Activated naive CD4-positive, alpha-beta T cell (primary cell): ENCODE measurements at places on chromosomes 4 and X.

- DNase-seq, result peak; percentile 18
Observed at GRCh38 chrX:73562984-73563737, at the start of gene CHIC1. CHIC1 (plus strand) TSS chrX:73563197; CDS start chrX:73563285, 88 bp downstream.

- DNase-seq, result no peak
Observed at GRCh38 chr4:22129454-22130029, 181.0 kb upstream of the KCNIP4 start.

DNA sequence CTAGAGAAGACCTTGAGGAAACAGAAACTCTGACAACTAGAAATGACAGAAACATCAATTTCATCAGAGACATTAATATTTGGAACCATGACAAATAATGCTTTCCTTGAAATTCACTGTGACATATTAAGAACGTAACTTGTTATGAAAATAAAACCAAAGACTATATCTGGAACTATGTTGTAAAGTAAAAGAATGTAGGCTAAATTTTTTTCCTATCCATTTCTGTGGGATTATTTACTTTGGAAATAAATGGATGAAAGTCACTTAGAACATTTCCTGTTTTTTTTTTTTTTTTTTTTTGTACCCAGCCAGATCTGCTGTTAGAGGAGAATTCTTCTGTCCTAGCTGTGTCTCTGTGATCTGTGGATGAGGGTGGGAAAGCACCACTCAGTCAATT, 255.9 kb downstream of the SPRY1 start:
- no peak for DNase-seq

DNA sequence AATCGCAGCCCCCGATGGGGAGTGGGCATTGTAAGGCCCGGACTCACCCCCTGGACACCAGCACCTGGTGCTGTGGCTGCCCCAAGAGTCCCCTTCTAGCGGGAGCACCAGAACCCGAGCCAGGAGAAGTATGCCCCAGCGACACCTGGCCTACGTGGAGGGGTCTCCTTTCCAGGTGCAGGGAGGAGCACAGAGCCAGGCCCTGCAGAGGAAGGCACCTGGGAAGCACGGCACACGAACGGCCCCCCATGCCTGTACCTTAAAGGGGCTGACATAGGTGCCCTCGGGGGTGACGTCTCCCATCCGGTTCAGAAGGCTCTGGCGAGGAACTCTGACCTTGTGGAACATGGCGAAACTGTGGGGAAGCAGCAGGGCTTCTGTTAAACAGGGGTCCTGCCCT, 41.2 kb downstream of the ACOX3 start:
- DNase-seq, result no peak

- DNase-seq, result no peak
Observed at GRCh38 chr4:184433258-184433892, 41.0 kb downstream of the IRF2 start.

DNA sequence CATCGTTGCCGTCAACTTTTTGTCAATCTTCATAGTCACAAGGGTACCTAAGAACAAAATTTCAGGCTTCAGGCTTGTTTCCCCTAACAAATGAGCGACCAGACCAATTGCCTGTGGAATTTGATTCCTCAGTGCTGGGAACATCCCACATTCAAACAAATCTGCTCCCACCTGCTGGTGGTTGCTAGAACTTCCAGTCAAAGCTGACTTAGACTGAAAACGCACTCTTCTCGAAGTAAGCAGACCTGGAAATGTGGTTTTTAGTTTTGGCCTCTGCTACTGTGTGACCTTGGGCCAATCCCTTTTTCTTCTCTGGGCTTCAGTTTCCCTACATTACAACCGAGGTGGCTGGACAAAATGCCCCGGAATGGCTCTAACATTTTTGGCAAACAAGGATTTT, 1.8 kb upstream of the GABRQ start:
- no peak for DNase-seq

- DNase-seq, result no peak
Observed at GRCh38 chrX:17397074-17397473, 22.1 kb downstream of the NHS start.

- no peak for DNase-seq
Observed at GRCh38 chr4:24042094-24042493, 152.2 kb upstream of the PPARGC1A start.

DNA sequence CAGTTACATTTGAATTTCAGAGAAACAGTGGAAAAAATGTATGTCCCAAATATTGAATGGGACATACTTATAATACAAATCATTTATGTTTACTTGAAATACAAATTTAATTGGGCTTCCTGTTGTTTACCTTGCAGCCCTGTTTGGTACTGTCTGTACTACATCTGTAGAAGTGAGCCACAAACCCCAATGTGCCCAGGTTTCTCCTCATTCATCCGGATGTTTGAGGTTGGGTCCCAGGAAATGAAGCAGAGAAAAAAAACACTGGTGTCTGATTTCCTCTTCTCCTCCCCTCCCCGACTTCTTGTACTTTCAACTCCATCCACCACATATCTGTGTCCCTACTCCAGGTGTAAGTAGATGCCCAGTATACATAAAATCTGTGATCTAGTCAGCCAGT, 27.1 kb upstream of the SCRG1 start:
- DNase-seq, result no peak

- DNase-seq, result no peak
Observed at GRCh38 chrX:23786268-23786815, 3.4 kb downstream of the SAT1 start.

DNA sequence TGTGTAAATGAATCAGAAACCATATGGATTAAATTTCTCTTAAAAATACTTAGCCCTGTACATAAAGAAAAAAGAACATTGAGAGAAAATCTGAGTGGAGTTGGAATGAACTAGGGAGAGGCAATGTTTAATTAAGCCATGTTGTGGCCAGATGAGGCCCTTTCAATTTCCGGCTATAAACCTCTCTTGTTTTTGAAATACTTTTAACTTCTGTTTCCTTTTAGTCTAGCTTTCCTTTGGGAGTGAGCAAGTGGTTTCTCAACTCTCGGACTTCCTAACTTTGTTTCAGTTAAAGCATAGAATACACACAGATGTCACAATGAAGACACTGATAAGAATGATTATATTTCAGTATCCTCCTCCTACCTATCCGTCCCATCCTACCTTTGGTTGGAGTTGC, 197.2 kb downstream of the ARHGAP24 start:
- no peak for DNase-seq

GRCh38 chr4:74426101-74426500, 18.8 kb upstream of the AREG start:
- DNase-seq, result no peak

GRCh38 chr4:39237179-39237578, 54.9 kb downstream of the WDR19 start:
- no peak for DNase-seq

DNA sequence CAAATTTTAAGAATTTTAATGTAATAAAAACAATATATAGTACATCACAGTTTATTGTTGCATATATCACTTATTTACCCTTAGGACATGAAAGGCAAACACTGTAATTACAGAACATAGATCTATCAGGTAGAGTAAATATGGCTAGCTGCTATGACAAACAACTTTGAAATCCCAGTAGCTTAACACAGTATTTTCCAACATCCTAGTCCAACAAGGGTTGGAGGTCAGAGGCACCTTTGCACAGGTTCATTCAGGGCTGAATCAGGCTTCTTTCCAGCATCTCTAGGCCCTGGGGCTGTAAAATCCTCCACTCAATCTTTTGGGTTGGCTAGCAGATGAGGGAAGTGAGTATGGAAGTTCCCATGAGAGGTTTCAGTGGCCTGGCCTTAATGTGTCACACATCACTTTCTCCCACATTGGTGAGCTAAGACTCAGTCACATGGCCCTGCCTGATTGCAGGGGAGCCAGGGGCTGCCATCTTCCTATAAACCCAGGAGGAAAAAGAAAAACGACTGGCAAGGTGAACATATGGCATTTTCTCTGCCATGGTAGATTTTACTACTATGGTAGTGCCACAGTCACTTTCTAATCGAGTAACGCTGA, 32.9 kb downstream of the HERC6 start:
- DNase-seq, result no peak

- DNase-seq, result no peak
Observed at GRCh38 chr4:99438405-99438780, 3.3 kb upstream of the ADH7 start.

- no peak for DNase-seq
Observed at GRCh38 chr4:78953769-78954666, 14.8 kb upstream of the PAQR3 start.

GRCh38 chrX:47648376-47648775, 2.0 kb downstream of the ELK1 start:
- no peak for DNase-seq

DNA sequence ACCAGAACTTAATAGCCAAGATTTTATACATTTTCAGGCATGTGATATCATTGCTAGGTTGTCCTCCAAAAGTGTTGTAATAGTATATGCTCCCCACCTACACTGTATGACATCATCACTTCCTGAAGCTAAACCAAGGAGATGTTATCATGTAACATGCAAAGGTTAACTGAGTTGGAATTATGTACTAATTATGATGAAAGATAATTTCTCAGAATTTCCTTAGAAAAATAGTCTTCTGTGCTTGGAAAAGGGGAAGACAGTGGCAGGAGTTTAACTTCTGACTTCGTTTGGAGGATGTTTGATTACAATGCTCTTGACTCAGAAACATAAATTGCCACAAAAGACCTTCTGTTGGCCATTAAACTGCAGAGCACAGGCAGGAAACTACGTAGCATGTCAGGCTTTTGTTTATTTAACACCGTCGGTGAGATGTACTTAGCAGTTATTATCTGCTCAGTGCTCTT, 83.6 kb upstream of the GUCY1A1 start:
- no peak for DNase-seq

GRCh38 chr4:15163284-15163645, 161.0 kb downstream of the CPEB2 start:
- no peak for DNase-seq

GRCh38 chrX:127943571-127943970, 108.6 kb downstream of the ACTRT1 start:
- no peak for DNase-seq
